Spinal cord (tissue), 10 donors: ENCODE measurements at places on chromosomes 2 and 18.

GRCh38 chr2:64780041-64780440 is 126.3 kb upstream of the SERTAD2 start:
- no peak for DNase-seq

DNA sequence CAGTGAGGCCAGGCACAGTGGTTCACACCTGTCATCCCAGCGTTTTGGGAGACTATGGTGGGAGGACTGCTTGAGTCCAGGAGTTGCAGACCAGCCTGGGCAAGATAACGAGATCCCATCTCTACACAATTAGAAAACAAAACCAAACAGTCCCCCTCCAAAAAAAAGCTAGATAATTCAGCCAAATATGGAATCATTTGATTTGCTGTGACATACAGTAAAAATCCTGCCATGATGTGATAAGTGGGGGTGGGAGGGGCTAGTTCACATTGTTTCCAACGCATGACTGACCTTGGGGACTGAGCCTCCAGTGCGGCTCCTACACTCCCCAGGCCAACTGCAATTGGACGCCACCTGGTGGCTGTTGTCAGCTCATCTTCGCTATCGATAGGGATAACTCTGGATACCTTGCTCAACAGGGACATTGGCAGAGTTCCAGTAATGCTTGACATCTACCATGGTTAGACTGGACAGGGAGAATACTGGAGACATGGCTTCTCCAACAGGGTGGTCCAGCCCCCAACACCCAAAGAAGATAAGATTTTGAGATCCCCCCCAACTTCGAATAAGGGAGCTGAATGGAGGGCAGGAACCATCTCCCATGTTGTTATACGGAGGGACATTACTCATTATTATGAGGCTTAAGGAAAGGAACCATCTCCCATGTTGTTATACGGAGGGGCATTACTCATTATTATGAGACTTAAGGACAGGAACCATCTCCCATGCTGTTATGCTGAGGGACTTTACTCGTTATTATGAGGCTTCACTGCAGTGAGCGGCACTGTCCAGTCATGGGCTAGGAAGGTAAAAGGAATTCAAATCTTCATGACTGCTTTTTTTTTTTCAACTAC is 135.9 kb downstream of the TGIF1 start:
- no peak for DNase-seq

DNA sequence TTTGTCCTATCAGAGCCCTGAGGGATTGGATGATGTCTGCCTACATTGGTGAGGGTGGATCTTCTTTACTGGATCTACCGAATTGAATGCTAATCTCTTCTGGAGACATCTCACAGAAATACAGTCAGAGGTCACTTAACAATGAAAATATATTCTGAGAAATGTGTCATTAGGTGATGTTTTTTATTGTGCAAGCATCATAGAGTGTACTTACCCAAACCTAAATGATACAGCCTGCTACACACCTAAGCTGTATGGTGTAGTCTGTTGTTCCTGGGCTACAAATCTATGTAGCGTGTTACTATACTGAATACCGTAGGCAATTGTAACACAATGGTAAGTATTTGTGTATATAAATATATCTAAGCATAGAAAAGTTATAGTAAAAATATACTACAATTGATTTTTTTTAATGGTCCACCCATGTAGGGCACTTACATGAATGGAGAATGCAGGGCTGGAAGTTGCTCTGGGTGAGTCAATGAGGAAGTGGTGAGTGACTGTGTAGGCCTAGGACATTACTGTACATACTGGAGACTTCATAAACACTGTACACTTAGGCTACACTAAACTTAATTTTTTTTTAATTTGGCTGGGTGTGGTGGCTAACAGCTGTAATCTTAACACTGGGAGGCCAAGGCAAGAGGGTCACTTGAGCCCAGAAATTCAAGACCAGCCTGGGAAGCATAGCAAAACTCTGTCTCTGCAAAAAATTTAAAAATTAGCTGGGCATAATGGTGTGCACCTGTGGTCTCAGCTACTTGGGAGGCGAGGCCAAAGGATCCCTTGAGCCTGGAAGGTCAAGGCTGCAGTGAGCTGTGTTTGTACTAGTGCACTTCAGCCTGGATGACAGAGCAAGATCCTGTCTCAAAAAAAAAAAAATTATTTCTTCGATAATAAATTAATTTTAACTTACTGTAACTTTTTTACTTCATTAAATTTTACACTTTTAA is 226.3 kb upstream of the UBE2E3 start:
- no peak for DNase-seq

- DNase-seq, result no peak
These were observed 25.6 kb upstream of the TGIF1 start for GRCh38 chr18:3424280-3424890.

DNA sequence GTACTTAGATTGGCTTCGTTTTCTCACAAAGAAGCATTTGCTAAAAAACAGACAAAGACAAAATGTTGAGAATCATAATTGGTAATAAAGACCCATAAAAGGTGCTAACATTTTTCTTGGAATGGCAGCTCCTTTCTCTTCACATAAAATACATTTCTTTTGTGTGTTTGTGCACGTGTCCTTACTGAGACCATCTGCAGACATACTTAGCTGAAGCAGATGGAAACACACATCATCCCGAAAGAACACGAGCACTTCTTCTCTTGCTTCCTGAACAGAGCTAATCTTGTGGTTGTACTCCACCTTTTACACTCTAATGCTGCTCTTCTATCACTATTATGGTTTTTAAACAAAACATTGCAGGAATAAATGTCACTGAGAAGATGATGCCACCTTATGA is 142.5 kb downstream of the SPHKAP start:
- DNase-seq, result peak; percentile 31

GRCh38 chr2:173545364-173545763 is 190.7 kb downstream of the CDCA7 start:
- no peak for DNase-seq

GRCh38 chr18:69659142-69659651 is 258.5 kb downstream of the DOK6 start:
- peak; percentile 72 for DNase-seq

- DNase-seq, result no peak
These were observed 85.7 kb upstream of the FRZB start for GRCh38 chr2:182951948-182952663.

- DNase-seq, result no peak
These were observed 45.6 kb downstream of the MREG start for GRCh38 chr2:215967590-215968378.

- no peak for DNase-seq
These were observed 317.3 kb downstream of the RBM43 start for GRCh38 chr2:150944315-150944714.

- no peak for DNase-seq
These were observed 237.3 kb upstream of the THUMPD2 start for GRCh38 chr2:40016151-40016885.

DNA sequence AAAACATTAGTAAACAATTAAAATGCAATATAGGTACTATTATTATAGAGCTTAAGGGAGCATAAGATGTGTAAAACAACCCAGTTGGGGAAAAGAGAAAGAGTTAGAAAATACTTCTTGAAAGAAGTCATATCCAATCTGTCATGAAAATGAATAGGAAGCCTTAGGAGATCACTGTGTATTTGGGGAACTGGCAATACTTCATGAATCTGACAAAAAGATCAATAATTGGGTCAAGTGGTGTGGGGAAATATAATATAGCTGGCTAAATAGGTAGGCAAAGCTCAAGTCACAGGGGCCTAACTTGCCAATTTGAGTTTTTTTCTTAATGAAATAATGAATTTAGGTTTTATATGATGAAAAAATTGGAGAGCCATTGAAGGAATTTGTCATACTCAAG is 14.4 kb downstream of the DNAJC10 start:
- no peak for DNase-seq

DNA sequence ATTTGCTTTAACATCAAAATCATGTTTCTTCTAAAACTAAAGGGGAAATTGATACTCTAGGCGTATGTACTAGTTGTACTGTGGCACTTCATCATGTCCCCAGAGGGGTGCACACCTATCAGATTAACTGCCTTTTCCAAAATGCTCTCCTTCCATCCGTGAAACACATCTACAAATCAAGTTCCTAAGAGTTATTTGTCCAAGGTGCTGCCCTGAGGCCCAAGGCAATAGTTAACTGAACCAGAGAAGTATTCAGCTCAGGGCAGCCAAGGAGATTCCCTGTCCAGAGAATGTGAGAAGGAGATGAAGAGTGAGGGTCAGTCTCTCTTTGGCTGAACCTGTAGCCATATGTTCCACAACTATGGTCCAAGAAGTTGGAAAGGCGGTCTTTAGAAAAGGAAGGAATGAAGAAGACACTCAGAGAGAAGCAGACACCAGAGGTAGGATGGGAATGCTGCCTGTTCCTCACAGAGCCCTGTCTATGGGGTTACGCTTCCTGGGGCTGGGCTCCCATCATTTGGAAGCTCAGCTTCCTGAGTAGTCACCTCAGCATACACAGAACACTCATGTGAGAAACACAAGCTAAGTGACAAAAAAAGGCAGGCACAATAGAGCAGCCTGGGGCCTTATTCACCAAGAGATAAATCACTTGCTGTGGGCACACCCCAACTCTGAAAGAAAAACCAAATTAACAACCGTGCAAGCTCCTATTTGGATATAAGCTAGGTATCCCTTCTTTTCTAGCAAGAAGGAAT is 55.6 kb downstream of the ANKRD44 start:
- no peak for DNase-seq

DNA sequence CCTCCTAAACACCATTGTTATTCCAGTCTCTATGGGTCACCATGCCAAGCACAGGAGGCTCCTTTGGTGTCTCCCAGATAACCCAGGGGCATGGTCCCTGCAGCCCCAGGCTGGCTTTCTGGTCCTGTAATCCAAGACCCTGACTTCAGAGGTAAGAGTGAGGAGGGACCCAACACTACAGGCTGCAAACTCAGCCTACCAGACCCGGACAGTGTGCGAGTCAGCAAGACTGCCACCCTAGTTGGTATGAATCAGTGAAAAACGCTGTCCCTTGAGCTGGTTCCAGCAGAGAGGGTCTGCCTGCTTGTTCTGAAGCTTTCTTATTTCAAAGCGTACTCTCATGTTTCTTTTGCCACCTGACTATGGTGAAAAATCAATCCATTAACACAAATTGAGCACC is 47.6 kb upstream of the ZFP36L2 start:
- no peak for DNase-seq

DNA sequence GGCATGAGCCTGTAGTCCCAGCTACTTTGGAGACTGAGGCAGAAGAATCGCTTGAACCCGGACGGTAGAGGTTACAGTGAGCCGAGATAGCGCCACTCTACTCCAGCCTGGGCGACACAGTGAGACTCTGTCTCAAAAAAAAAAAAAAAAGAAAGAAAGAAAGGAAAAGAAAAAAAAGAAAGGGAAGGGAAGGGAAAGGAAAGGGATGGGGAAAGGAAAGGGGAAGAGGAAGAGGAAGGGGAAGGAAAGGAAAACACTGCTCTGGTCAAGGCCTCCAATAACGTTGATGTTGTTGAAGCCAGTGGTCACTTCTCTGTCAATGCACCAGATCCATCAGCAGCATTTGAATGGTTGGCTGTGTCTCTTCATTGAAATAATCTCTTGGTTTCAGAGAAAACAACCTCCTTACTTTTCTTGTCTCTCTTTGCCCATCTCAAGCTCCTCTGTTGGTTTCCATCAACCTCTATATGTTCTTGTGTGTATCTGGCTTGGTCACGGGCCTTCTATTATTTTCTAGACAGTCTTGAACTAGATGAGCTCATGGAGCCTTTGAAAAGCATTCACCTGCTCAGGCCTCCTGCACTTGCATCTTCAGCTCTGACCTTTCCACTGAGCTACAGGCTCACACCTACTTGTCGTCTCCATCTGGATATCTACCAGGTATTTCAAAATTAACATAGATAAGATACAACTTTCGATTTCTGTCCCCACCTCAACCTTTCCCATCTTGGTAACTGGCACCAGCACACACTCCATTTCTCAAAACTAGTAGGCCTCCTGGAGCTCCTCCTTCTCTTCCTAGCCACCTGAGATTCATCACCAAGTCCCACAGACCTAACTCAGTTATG is 69.4 kb upstream of the LAPTM4A start:
- DNase-seq, result no peak

- no peak for DNase-seq
These were observed 15.3 kb upstream of the ID2 start for GRCh38 chr2:8666581-8666980.

DNA sequence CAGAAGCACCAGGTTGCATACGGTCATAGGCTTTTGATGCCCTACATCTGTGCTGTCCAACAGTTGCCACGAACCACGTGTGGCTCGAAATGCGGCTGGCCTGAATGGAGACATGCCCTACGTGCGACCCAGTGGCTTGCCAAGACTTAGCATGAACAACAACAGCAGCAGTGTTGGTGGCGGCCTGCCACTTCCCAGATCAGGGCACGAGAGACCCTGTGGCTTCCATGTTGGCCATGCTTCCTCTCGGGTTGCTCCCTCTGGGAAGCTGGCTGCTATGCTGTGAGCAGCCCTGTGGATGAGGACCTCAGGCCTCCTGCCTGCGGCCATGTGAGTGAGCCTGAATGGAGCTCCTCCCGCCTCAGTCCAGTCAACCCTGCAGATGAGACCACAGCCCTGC is 212.3 kb downstream of the HDAC4 start:
- no peak for DNase-seq

GRCh38 chr2:10412380-10412779 is 35.7 kb downstream of the ODC1 start:
- DNase-seq, result peak; percentile 83

- no peak for DNase-seq
These were observed 112.3 kb upstream of the UXS1 start for GRCh38 chr2:106306387-106306786.

DNA sequence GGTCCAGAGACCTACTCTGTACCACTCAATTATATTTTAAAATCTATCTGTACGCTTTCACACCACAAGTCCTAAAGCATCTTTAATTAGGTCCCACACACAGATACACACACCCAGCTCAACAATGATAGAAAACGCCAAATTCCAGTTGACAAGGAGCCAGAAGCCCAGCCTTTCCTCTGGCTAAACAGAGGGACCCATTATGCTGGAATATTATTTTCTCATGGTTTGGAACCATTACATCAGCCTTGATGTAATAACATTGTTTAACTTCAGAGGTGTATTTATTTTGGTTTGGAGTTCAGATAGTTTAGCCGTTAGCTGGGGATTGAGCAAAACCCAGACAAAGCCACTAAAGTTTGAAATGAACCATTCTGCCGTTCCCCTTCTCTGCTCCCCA is 14.0 kb upstream of the INHBB start:
- DNase-seq, result no peak

GRCh38 chr2:112606547-112606946 is 22.1 kb downstream of the CHCHD5 start:
- DNase-seq, result no peak

DNA sequence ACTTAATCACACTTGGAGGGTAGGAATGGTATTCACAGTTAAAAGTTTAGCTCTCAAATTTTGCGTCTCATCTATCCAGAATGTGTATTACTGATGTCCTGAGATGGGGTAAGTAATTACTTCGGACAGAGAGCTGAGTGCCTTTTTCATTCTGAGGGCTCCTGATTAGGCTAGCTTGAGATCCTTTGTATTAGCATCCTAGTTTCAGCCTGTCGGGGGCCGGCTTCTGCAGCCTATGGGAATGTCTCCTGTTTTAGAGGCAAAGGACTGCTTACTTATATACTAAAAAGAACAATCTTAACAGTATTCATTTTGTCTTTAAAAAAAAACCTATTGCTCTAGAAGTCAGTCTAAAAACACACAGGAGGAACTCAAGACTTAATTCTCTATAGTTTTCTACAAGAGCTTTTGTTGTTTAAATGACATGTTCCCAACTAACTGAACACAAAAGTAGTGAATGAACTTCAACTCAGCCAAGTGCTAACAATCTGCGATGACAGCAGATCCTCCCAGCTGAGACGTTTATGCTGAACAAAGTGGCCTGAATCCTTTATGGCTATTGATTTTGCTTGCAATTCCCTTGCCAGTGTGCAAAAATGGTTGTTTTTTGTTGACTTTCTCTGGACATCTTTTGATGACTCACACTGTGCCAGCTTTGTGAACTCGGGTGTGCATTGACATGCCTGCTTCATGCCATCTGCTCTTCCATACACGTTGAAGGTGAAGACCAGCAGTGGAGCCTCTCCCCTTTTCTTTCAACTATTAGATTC is 118.7 kb downstream of the LYPD6B start:
- DNase-seq, result no peak
